ENCODE measurements at places on chromosomes 2 and 18.

DNA sequence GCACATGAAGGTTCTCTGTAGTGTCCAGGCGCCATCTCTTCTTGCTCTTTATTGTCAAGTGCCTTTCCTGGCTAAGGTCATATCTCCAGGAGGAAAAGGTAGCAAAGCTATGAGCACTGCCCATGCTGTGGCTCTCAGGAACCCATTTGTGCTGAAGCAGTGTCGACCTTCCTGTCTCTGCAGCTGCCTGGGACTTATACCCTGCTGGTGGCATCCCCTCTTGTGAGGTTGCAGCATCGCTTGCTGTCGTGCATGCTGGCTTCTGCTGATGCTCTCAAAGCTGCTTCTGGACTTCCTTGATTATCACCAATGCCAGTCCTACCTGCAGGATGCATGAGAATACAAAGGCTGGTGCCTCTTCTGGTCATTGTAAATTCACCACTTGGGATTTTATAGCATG is 22.1 kb upstream of the PTPN2 start:
- DNase-seq, result no peak

DNA sequence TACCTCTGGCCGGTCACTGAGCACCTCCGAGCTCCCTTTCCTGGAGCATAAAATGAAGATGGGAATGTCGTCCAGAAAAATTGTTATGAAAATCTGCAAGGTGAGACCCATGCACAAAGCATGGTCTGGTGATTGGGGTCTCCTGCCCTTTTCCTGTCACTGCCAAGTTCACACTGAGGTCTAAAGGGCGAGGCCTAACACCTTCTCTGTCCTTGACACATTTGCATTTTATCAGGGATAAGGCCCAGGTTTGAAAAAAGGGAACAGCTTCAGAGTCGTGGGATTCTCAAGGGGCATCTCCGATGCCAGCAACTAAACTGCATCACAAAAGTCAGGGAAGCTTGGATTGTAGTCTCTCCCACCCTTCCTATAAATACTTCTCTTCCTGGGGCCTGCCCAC is 24.7 kb downstream of the GNAL start:
- DNase-seq, result no peak

DNA sequence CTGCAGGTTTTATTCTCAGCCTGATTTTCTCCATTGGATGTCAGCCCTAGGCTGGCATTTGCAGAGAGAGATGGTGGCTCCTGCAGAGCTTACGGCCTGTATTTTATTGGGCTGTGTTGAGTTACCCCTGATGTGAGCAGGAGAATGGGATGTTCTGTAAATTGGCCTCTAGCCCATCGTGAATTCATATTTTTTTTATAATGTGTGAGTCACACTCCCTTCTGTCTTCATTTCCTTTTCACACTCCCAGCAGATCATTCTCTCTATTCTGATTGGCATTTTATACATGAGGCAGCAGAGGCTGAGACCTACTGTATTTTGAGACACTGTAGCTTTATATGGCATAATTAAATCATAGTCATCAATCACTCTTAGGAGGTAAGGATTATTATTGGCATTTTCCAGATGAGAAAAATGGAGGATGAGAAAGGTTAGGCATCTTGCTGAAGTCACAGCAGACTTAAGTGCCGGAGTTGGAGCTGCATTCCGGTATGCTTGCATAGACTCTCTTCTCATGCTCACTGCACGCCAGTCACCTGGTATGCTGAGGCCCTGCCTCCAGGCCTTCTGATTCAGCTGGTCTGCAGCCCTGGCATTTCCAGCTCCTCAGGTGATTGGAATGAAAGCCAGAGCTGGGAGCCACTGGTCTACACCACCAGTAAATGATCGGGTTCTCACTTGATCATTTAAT is 142.4 kb downstream of the NEDD4L start:
- no peak for DNase-seq

DNA sequence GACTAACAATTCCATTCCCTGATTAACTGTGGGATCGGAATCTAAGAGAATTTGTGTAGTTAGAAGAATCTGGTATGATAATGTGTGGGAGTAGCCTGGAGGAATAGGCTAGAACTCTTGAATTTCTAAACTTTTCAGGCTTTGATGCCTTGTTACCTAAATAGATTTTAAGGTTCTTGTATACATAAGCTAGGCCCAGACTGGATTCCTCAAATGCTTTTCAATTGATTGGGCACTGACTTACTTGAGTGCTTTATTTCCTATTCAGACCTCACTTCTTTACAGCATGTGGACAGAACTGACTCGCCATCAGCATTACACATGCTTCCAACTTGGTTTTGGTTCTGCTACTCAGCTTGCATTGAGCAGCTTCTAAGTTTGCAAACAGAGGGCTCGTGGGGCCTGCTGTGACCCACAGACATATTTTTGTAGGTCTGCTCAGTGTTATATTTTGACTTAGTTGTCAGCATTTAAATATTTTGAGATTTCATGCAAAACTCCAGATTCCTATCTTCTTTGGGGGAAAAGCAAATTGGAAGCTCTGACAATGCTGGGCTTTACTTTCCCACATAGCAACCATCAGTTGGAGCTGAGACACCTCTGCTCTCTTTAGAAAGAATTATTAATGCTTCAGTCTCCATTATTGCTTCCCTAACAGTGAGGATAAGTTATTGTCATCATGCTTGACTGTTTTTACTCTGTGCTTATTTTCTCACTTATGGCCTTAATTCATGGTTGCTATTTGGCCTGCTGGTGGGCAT is 5.7 kb downstream of the PARD3B start:
- DNase-seq, result no peak

DNA sequence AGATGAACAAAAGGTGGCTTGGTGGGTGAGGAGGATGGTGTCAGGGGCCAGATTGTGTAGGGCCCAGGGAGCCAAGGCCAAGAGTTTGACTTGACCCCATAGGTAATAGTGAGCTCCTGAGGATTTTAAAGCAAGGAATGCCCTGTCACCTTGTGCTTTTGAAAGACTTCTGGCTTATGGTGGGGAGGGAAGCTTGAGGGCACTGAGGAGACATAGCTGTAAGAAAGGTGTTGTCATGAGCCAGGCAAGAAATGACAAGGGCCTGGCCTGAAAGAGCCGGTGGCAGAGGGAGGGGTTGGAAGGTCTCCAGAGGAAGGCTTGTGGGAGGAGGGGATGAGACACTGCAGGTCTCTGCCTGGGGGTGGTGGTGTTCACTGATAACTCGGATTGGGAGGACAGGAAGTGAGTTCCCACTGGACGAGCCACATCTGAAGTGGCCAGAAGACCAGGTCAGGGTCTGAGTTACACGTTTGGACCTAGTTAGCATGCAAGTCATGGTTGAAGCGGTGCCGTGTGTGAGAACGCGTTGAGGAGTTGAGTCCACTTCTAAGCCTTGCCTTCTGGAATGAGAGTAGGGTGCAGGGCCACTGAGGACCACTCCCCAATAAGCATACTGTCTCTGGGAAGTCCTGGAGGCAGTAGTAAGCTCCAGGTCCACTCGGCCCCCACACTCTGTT is 64.3 kb downstream of the TET3 start:
- DNase-seq, result no peak

GRCh38 chr18:50429207-50429948 is 54.5 kb downstream of the SKA1 start:
- DNase-seq, result no peak

- DNase-seq, result no peak
Measured at GRCh38 chr18:50125456-50125855, 69.5 kb downstream of the MYO5B start.

- no peak for DNase-seq
Measured at GRCh38 chr2:99938250-99938649, 204.1 kb downstream of the AFF3 start.

GRCh38 chr2:240968731-240969624 is 29.4 kb upstream of the SNED1 start:
- no peak for DNase-seq

DNA sequence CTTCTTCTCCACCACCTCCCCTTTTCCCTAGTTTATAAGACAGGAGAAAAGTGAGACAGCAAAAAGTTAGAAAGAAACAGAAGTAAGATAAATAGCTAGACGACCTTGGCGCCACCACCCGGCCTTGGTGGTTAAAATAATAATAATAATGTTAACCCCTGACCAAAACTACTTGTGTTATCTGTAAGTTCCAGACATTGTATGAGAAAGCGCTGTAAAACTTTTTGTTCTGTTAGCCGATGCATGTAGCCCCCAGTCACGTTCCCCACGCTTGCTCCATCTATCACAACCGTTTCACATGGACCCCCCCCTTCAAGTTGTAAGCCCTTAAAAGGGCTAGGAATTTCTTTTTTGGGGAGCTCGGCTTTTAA is 1.5 kb upstream of the BUB1 start:
- no peak for DNase-seq

DNA sequence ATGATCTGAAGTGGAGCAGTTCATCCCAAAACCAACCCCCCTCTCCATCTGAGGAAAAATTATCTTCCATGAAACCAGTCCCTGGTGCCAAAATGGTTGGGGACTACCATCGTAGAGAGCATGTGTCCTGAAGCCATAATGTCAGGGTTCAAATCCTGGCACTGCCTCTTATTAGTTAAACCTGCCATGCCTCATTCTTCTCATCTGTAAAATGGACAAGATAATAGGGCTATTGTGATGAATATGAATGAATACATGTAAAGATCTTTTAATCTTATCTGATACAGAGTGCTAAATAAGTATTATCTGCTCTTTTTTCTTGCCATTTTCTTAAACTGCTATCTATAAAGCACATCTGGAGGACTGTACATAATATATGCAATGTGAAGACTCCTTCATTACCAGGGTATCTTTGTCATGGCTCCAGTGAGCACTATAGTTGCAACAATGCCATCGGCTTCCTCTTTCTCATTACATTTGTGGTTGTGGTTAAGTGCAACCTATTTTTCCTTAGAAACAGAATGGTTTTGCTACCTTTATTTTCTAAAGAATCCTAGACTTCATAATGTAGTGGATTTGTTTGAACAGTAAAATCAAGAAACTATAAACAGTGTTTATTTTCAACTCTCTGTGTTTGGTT is 27.0 kb downstream of the MFSD6 start:
- no peak for DNase-seq

GRCh38 chr2:227864161-227864756 is 7.2 kb upstream of the DAW1 start:
- no peak for DNase-seq

DNA sequence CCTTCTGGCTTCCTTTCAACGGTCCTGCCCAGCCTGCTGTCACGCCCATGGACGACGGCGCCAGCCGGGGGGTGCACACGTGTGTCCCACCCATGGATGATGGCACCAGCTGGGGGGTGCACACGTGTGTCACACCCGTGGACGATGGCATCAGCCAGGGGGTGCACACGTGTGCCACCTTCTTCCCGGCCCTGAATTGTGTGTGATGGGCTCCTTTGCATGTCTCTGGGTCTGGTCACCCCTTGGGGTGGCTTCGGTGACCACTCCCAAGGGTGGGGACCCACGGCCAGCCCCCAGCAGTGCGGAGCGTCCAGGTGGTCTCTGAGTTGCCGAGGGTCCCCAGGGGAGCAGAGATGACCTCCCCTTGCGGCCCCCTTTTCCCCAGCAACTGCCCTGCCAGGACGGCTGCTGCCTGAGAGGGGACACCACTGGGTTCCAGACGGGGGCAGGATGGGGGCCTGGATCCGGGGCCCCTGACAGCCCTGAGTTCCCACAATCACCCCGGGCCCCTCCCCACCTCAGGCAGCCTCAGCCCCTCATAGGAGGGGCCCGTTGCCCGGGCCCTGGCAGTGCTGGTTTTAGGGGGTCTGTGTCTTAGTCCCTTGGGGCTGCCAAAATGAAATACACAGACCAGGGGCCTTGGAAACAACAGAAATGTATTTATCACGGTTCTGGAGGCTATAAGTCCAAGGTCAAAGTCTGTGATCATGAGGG is 9.4 kb downstream of the NEU4 start:
- no peak for DNase-seq

- no peak for DNase-seq
Measured at GRCh38 chr2:170298861-170299429, 121.0 kb downstream of the MYO3B start.

DNA sequence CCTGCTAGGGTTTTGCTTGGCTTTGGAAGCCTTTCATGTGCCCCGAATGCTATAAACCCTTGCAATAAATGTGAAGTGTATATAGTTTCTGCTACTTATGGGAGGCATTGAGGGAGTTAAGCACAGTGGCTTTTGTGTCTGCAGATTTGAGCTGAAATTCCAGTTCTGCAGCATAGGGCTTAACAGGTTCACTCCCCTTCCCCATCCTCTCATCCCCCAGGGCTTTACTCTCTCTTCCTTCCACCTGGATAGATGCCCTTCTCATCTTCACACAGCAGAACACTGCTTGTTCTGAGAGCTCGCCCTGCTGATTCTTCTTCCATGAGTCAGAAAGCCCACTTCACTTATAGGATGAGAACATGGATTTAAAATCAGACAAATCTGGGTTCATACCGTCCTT is 37.2 kb downstream of the SOX11 start:
- no peak for DNase-seq

DNA sequence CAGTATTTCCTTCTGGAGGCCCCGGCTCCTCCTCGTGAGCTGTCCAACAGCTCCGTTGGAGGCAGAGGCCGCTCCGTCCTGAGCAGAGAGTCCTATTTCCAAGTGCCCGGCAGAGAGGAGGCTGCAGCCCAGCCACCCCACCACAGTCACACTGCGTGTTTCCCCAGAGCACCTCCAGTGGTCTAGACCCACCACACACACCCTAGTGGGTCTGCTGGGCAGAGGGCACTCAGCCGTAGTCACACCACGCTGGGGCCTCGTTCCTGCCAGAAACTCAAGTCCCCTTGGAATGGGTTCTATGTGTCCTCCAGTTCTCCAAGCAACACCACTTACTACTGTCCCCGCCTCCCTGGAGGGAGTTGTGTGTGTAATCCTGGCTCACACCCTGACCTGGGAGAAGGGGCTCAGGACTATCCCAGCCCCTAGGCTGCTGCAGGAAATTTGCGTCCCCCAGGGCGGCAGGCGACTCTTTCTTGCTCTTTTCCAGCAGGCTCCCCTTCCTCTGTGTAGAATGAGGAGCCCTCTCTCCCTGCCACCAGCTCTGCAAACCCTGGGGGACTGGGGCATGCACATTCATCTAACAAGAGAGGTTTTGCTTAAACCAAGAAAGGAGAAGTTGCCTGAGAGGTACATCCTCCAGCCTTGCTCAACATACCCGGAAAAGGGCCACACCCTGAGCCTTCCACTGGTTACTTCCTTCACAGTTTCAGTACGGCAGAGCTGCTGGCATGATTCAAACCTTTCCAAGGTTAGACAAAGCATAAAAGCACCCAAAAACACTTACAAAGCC is 114.1 kb downstream of the NDUFA10 start:
- DNase-seq, result no peak

DNA sequence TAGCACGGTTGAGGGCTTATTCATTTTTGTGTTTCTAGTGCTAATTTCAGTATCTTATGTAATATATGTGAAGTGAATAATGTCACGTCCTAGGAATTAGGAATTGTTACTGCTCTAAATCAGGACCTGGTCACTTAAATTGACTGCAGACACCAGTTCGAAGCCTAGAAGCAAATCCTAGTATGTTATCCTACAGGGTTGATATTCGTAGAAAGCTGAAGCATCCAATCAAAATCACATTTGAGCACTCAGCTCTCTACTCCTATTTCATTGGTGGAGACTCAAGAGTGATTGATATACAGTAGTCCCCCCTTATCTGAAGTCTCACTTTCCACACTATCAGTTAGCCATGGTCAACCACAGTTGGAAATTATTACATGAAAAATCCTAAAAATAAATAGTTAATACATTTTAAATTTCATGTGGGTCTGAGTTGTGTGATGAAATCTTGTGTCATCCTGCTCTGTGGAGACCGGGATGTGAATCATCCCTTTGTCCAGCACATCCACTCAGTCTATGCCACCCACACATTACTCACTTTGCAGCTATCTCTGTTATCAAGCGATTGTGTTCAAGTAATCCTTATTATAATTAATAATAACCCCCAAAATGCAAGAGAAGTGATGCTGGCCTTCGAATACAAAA is 35.2 kb upstream of the SCN9A start:
- no peak for DNase-seq

Measured in stimulated activated CD8-positive, alpha-beta memory T cell treated with anti-CD3 and anti-CD28 coated beads, Interleukin-7, amount 100 ng/mL, for 1 hour (primary cell).